NCI-H146 (cell line): ENCODE measurements at places on chromosomes 7 and 10.

- no peak for DNase-seq
Measured at GRCh38 chr10:57786331-57786730, 481.4 kb downstream of the IPMK start.

DNA sequence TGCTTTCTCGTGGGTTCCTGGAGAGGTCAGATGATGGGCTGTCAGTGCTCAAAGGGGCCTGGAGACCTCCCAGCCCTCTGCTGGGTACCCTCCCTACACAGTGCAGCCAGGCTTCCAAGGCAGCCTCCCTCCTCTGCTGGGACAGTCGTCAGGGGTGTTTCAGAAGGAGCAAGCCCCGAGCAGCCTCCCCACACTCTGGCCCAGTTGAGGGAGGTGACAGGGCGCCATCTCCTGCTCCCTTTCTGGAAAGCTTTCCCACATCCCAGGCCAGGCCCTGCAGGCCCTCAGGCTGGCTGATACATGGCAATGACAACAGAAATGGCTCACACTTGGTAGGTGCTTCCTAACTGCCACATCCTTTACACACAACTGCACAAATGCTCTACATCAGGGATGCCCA lies 32.1 kb downstream of the KCNMA1 start:
- DNase-seq, result peak; percentile 11

DNA sequence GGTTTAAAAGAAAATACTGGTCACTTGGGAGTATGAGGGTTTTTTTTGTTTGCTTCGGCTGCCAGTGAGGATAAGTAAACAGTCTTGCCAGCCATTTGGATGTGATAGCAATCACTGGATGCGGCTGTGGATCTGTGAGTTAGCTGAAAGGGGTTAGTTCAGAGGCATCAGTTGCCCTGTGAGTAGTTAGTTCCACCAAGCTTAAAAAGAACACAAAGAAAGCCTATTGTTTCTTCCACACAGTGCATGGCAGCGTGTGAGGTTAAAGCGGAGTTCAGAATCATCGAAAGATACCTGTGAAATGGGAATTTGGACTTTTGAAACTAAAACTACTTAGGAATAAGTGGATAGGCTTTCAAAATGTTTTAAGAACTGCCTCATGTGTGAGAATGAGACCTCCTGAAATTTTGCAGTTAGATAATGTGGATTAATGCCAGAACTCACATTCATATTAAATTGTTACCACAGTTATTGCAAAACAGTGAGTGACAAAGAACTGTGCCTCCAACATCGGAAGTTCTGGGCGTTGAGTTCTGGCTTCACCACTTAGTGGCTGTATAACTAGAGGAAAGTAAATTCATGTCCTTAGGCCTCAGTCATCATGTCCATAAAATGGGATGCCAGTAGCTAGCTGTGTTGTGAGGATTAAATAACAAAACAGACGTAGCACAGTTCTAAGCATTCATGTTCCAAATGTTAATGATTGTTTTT lies 31.3 kb downstream of the KIAA1217 start:
- no peak for DNase-seq

- DNase-seq, result peak; percentile 47
Measured at GRCh38 chr7:9937944-9938631, 1035.6 kb upstream of the PHF14 start.

DNA sequence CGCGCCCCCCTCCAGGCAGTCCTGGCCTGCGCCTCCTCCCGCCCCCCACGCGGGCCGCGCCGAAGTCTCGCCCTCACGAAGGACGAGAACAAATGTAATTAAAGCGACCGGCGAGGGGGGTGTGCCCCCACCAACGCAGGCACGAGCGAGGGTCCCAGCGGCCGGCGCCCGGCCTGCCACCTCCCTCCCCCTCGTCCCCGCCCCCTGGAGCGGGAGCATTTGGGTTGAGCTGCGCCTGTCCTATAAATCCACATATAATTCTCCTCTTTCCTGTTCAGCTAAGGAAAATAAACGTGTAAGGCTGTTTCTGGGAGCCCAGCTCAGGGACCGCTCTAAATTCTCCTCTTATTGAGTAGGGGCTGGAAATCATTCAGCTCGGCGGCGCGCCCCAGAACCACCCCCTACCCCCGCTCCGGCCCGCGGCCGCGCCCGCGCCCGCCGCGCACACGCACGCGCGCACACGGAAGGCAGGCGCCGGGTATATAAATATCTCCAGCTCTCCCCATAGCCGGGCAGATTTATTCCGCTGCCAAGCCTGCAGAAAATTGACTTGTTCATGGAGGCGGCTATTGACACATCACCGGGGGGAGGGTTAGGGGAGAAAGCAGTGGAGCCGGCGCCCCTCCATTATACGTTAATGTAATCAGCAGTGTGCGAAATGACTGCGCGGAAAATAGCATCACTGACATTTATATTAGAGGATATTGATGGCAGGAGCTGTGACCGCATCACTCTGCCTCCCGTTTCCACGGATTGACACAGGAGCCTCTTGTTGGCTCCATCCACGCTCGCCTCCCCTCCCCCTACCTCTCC lies 61.6 kb upstream of the BTRC start:
- peak; percentile 27 for DNase-seq

DNA sequence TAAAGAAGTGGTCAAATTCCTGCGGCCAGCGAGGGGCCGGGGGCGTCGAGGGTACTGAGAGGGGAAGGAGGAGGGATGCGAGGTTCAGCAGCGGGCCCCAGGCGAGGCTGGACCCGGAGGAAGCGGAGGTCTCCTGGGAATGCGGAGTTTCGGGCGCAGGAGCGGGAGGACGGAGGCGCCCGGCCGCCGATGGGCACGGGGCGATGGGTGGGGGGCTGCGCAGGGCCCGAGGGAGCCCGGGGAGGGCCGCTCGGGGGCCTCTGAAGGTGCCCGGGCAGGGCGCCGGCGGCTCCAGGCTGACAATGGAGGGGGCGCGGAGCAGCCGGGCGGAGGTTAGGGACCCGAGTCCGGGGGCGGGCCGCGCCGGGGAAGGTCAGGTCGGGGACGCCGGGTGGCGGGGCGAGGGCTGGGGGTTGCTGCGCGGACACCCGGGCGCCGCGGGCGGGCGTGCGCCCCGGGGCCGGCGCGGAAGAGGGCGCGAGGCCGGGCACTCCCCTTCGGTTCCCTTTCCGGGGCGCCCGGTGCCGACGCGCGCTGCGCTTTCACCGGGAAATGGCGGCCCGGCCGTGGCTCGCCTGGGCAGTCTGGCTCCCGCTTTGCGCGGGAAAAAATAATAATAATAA lies 683 bp downstream of the MACROH2A2 start:
- DNase-seq, result peak; percentile 54

DNA sequence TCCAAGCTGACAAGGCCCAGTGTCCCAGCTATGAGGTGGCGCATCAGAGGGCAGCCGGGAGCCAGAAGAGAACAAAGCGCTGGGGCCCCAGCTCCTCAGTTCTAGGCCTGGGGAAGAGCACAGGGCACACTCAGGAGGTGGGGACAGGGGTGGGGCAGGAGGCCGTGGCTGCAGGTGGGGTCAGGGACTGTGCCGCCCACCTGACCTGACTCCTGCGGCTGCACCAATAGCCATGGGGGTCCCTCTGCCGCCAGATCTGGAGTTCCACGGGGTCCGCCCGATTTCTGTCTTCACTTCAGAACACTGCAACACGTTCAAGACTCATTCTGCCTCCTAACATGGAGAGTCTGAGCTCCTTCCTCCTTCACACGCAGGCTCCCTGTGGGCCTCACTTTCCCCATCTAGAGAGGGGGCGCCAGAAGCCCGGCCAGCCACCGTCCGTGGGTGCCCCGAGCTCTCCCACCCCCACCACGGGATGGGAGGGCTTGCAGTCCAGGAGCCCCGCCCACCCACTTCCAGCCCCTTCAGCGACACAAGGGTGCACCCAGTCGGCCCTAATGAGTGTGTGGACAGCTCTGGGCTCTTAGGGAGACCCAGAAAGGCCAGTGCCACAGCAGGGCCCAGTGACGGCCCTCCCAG lies 278.3 kb downstream of the MAD1L1 start:
- DNase-seq, result no peak

GRCh38 chr10:16966991-16967865 lies 150.0 kb upstream of the RSU1 start:
- no peak for DNase-seq

GRCh38 chr7:22358820-22359697 lies 2.1 kb upstream of the RAPGEF5 start:
- DNase-seq, result no peak

DNA sequence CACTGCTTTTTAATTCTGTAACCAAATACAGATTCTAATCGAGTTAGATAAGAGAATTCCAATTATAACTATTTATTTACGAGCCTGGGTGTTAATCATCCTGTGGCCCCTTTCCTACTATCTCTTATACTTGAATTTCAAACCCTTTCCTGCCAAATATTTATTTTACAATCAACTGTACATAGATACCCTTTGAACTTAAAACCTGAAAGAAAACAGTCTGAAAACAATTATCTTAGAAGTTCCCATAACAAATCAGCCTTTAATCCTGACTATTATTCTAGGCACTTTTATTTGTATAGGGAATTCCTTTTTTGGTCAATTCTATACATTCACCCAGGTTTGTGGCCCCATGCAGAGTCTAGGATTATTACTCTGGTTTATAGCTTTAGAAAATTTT lies 10.6 kb upstream of the GPR37 start:
- peak; percentile 1 for DNase-seq

DNA sequence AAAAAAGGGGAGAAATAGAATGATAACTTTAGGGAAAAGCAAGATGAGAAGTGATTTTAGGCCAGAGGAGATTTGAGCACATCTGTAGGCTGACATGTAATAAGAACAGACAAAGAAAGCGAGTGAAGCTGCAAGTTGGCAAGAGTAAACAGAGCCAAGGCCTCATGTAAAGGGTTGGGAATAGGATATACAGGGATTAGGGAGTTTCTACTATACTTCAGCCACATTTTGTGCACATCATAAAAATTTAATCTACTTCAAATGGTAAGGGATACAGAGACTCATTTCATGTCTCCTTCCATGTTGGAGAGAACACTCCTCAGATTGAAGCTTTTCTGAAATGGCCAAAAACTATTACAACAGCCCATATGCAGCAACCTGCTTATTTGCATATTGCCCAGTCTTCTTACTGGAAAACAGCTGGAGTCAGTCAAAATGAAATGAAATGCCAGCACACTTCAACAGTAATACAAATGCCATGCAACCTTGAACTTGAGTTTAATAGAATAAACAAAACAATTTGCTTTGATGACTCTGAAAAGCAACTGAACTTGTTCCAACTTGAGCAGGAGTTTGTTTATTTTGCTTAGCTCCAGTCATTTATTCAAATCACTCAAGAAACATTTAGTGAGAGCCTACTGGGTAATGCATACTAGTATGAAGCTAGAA lies 49.9 kb downstream of the NRCAM start:
- DNase-seq, result no peak

DNA sequence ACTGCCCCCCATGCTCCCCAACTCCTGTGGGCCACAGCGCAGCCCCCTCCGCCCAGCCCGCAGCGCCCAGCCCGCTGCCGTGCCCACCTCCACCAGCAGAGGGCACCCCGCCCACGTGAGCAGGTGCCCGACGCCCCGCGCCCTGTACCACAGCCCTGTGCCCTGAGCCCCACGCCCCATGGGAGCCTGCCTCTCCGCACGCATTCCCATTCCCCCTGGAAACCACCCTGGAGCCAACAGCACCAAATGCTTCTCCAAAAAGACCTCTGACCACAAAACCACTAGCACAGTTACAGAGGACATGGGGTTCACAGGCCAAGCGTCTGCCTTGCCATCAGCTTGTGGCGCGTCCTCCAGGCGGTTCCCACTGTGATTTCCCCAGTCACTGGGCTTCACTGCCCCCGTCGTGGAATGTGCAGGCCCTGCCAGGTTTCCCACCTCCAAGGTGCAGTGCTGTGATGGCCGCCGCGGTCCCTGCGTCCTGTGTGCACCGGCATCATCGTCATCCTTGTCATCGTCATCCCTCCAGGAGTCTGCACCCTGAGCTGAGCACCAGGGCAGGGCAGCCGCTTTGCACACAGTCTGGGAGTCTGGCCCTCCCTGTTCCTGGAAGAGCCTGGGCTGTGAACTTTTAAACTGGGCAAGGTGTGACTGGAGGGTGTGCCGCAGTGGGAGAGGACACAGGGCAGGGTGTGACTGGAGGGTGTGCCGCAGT lies 61.7 kb downstream of the PWWP2B start:
- DNase-seq, result peak; percentile 20

DNA sequence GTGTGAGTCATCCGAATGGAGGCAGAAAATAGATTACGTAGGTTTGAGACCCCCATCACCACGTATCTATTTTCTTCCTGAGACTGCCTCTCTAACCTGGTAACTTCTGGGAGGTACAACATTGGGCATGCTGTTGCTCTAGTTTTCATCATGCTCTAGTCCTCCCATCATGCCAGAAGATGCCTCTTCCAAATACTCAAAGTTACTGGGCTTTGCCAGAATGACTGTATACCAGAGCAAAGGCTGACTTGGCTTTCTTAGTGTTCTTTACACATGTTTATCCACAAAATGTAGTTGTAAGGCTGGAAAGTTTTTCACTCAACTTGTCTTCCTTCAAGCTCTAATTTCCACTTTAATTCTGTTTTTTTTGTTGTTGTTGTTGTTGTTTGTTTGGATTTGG lies 370.5 kb downstream of the MDFIC start:
- DNase-seq, result no peak

DNA sequence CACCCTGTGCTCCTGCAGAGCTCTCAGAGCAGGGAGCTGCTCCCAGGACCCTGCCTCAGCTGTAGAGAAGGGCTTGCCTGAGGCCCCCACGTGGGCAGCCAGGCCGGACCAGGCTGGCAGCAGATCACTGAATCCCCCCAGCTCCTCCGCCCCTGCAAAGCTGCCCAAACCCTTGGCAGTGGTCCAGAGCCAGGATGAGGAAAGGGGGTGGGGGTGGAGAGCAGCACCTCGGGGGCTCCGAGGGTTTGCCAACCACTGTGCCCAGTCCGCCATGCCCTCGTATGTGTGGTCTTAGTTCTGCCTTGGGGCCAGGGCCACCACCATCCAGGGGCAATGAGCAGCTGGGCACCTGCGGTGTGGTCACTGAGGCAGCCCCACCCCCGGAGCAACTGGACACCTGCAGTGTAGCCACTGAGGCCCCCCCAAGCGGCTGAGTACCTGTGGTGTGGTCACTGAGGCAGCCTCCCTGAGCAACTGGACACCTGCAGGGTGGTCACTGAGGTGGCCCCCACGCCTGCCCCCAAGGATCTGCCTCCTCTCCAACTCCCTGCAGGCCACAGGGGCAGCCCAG lies 90.8 kb downstream of the TCERG1L start:
- DNase-seq, result no peak

DNA sequence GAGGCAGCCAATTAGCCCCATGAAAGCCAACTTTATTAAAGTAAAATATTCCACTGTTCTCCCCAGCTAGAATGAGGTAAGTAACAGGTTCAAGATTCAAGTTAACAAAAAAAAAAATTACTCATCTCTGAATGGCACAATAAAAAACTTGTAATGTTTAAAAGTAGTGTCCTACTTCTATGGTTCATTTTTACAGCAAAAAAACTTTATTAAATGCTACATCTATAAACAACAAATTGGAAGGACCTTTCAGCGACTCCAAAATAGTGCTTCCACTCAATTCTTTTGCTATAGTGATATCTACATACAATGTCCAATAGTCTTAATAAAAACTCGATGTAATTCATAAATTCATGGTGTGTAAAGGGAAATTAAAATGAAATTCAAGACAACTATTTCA lies 59.2 kb downstream of the EZH2 start:
- DNase-seq, result no peak

DNA sequence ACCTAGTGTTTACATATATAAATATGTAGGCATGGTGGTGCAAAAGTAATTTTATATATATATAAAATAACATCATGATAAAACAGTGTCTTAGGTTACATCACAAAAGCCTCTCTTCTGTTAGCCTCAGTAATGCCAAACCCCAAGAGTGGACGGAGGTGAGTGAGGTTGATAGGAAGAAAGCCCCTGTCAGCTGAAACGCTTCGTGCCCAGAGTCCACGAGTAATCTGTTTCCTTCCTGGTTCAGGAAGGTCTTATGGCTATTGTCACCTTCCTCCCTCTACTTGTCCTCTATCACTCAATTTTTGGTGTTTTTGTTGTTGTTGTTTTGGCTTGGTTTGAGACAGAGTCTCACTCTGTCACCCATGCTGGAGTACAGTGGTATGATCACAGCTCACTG lies 41.5 kb downstream of the THNSL1 start:
- no peak for DNase-seq
